ENCODE measurements at places on chromosomes 2 and 18. TPM values are rescaled to one million over a fixed set of nuclear protein-coding genes. Genes with fewer than 3 reads are reported as not detected.

GRCh38 chr2:16387461-16387984, 278.1 kb downstream of the CYRIA start:
- DNase-seq = no peak

DNA sequence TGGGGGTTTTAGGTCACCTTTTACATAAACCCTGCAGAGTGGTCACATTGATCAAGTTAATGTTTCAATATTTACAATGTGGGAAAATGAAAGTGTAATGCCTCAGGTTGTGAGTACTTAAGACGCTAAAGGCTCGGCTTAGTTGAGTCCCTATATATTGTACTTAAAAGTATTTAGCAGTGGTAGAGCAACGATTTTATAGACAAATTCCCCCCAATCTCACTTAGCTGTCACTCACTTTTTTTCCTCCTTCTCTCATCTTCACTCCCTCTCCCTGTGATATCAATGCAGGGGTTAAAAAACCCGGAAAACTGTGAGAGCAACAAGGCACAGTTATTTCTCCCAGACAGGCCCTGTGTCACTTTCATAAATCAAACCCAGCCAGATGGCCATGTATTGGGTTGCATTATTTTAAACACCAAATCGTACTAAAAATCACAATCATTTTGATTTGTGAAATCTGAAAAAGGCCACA, 5.4 kb downstream of the POU3F3 start:
- DNase-seq = no peak

GRCh38 chr2:136281281-136282114, 163.5 kb upstream of the CXCR4 start:
- no peak for DNase-seq

DNA sequence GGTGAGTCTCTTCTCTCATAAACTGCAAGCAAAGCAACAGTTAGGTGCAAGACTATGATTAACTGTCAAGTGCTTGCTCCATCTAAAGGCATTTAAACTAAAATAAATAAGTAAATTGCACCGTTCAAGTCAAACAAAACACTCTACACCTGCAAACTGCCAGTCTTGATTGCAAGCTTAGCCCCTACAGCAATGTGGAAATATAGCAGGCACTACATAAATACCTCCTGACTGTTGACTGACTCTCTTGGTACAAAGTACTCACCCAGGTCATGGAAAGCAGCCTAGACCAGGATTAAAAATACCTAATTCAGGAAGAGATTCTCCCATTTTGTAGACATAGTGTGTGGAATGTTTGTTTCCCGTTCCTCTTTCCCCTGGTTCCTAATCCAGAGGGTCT, 176.6 kb upstream of the KLHL29 start:
- no peak for DNase-seq

The IL36B gene
- total RNA-seq = not detected

The INPP5D gene
- total RNA-seq = 8.4 TPM

The DAW1 gene
- total RNA-seq = not detected

- DNase-seq = no peak
Observed at GRCh38 chr2:231542136-231542535, 11.9 kb upstream of the NMUR1 start.
